ENCODE measurements at places on chromosomes 4 and X.

GRCh38 chr4:69830560-69831269 is 29.2 kb downstream of the SULT1E1 start:
- peak; percentile 30 for DNase-seq

GRCh38 chr4:41572516-41572915 is 34.6 kb downstream of the LIMCH1 start:
- DNase-seq, result no peak

DNA sequence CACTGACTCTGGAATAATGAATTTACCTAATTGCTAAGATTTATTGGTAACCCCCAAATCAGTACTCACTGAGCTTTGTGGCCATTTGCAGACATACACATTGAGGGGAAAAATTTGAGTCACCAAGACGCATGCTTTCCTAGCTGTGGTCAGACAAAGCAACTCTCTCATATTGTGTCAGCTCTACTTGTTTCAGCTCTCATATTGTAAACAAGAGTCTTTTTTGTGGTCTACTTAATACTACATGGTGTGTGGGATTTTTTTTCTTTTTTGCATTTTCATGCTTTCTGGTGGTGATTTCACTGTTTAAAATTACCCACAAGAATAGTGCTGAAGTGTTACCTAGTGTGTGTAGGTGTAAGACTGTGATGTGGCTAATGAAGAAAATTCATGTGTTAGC is 428.2 kb upstream of the GALNT7 start:
- no peak for DNase-seq

GRCh38 chr4:121189326-121190215 is 25.4 kb upstream of the TNIP3 start:
- DNase-seq, result no peak

All from fibroblast of skin of scalp (primary cell).